ENCODE measurements at places on chromosomes 3 and 15.

GRCh38 chr15:73800662-73801345 lies 47.7 kb upstream of the INSYN1 start:
- peak; percentile 95 for DNase-seq

GRCh38 chr15:82044373-82045178 lies 1.2 kb downstream of the MEX3B start:
- no peak for DNase-seq

DNA sequence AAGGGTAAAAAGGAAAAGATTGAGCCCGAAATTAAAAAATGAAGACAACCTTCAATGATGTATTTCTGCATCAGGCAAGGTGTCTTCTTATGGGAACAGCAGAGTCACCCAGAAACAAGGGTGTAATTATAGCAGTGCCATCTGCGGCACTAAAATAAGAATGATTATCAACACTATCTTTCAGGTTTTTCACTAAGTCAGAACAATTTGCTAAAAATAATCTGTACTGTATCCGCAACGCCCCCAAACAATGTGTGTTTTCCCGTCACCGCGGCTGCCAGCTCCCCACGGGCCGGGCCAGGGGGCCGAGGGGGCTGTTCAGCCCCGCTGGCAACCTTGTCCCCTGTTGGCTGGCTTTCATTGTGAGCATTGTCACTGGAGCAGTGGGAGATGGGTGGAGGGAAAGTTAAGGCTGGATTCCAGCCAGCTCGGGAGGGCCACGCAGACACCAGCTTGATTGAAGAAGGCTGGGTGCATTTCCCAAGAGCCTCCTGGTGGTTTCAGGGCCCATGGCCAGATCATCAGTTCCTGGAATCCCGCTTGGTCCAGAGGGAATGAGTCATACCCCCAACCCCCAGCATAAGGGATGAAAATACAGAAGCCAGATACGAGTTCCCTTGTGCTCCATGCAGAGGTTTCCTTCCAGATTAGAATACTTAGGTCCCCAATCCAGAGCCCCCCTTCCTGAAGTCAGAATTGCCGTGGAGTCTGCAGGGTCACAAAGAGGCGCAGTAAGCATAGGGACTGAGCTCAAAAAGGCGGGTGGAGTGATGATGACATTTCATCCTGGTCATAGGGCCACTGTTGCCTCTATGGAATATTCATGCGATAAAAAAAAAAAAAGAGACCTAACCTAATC lies 90.2 kb upstream of the KLF13 start:
- peak; percentile 78 for DNase-seq

DNA sequence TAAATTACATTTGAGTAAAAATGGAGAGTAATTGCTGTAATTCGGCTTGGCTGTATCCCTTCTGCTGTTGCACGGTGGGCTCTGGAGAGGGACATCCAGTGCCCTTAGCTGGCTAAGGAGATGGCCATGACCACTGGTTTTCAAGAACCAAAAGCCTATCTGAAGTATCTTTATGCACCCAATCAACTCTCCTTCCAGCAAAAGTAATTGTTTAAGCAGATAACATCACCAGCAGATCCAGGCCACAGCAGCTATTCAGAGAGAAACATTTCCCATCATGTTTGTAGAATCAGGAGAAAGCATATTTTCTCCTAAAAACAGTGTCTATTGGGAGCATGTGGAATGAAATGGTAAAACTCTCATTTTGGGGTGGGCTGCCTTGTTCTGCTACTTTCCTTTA lies 514.5 kb upstream of the RGMA start:
- no peak for DNase-seq

- no peak for DNase-seq
Measured at GRCh38 chr15:68561171-68561900, 17.5 kb upstream of the CORO2B start.

DNA sequence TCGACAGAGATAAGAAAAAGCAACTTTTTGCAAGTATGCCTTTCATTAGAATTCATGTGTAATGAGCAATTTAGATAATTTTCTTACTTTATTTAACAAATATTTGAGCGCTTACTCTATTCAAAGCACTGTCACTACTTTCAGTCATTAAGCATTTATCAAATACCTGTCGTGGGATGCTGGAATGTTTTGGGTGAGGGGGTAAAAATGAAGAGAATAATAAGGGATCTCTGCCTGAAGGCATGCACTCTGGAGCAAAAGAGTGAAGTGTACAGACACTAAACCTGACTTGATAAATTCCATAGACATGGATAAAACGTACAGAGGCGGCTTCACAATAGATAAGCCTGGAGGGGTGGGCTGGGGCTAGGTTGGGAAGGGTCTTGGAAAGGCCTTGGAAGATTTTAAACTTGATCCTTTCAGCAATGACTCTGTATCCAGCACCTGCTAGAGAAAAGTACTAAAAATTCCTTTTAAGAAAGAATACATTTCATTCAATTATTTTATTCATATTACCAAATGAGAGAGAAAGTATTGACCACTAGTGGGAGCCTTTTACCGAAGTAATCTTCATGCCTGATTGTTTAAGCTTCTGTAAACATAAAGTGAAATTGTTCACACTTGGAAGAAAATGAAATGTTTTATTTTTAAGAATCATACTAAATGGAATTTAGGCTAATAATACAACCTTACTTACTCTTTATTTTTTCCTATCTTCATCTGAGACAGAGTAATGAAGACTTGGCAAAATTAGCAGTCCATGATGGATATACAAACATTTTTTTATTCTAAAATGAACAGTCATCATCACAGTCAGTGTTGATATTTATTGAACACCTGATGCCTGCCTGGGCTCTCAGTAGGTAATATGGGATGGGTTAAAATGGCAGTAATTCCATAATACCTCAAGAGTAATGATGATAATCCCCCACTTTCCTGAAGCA lies 113.2 kb downstream of the PPP2R3A start:
- peak; percentile 5 for DNase-seq

- no peak for DNase-seq
Measured at GRCh38 chr3:85851071-85851470, 892.3 kb downstream of the CADM2 start.

GRCh38 chr3:173529062-173529711 lies 131.6 kb downstream of the NLGN1 start:
- DNase-seq, result no peak

GRCh38 chr3:9951598-9951961 lies 628 bp downstream of the PRRT3 start:
- DNase-seq, result no peak

GRCh38 chr3:173644086-173645082 lies 246.8 kb downstream of the NLGN1 start:
- no peak for DNase-seq

DNA sequence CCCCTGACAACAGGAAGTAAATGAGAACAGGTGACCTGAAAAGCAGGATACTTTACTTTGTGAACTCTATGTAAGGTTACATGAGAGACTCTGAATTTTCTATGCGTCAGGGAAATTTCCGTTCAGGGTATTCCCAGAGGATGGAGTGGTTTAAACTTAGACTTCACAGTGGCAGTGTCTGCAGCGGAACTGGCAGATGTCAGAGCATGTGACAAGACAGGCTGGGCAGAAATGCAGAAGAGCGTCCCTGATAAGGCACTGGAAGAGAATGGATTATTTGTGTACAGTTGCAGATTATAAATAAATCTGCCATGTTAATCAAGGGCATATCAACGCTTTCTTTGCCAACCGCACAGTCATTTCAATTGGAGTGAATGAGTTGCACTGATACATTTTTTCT lies 598.4 kb upstream of the ZNF717 start:
- DNase-seq, result no peak

- DNase-seq, result no peak
Measured at GRCh38 chr3:156291272-156292123, 171.1 kb downstream of the KCNAB1 start.

DNA sequence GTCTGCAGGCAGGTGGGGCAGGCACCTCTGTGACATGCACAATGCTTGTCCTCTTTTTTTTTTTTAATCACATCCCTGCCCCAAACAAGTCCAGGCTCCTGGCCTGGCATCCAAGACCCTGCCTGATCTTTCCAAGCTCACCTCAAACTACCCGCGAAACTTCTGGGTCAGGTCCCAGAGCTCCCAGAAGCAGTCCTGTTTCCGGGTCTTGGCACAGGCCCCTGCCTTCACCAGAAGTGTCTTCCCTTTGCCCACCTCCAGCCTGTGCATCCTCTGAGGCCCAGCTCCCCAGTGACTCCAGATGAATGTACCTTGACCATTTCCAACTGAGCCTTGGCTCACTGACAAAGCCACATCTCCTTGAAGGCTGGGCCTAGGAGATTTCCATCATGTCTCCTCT lies 23.0 kb downstream of the PLA2G4E start:
- no peak for DNase-seq

- DNase-seq, result peak; percentile 30
Measured at GRCh38 chr3:128559486-128560225, 66.7 kb upstream of the GATA2 start.

Data from NCI-H226 (cell line).